ENCODE measurements at places on chromosomes 2 and 18. TPM values are rescaled to one million over a fixed set of nuclear protein-coding genes. Genes with fewer than 3 reads are reported as not detected.

The SLC4A5 gene
- 0.04 TPM for total RNA-seq

DNA sequence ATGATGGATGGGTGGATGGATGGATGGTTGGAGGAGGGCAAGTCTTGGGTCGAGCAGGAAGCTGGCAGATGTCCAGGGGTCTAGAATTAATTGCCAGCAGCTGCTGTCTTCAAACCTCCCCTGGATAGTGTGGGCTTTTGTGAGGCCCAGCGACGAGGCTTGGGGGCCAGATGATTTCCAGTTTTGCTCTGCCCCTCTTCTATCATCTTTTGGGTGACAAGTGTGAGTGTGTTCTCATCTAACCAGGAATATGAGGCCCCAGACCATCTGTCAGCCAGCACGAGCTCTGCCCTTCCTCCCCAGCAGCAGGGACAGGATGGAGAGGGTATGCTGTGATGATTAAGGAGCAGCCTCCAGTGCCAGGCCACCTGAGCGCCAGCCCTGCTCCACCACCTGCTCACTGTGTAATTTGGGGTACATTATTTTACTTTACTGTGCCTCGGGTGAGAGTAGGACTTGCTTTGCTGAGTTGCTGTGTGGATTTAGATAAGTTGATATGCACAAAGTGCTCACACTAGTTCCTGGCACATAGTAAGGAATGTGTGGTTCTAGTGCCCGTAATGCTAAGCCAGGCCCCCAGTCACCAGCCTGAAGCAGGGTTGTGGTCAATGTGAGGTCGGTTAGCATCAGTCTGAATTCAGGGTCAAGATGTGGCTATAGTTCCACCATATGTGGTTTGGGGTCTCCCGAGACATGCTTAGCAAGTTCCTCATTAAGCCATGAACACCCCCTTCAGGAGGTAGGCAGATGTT, 251.1 kb downstream of the CYP26B1 start:
- no peak for DNase-seq

The MFF gene
- total RNA-seq = 58.7 TPM

GRCh38 chr18:5626130-5626880, 82.5 kb upstream of the EPB41L3 start:
- no peak for DNase-seq

DNA sequence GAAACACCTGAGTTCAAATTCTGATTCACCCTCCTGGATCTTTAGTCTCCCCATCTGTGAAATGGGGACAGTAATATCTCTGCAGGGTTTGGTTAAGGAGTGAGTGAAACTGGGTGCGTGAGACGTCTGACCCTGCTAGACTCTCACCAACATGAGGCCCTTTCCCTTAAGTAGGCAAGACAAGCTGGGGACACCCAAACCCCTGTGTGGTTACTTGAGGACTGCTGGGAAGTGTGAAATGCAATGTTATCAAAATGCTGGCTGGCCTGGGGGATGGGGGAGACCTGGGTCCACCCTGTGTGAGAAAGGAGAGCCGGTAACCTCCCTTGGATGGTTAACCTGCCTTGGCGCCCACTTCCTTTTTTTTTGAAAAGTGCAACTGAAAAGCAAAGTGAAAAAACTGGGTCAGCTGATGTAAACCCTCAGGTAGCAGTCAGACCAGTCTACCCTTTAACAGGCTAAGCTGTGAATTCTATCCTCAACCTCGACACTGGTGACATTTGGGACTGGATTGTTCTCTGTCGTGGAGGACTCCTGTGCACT, 82.3 kb downstream of the INPP5D start:
- no peak for DNase-seq

GRCh38 chr18:4603955-4604354, 148.8 kb upstream of the DLGAP1 start:
- no peak for DNase-seq

DNA sequence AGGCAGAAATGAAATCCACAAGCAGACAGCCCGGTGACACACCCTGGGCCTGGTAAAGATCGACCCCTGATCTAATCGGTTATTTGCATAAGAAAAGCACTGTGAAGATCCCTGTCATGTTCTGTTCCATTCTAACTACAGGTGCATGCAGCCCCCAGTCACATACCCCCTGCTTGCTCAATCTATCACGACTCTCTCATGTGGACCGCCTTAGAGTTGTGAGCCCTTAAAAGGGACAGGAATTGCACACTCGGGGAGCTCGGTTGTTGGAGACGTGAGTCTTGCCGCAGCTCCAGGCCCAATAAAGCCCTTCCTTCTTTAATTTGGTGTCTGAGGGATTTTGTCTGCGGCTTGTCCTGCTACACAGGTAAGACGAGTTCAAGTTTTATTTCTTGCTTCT, 13.4 kb upstream of the IL1B start:
- DNase-seq = no peak

GRCh38 chr2:105744909-105745853, at the start of gene NCK2:
NCK2 (plus strand) TSS chr2:105744912; CDS start chr2:105855064, 110,152 bp downstream.
- no peak for DNase-seq

DNA sequence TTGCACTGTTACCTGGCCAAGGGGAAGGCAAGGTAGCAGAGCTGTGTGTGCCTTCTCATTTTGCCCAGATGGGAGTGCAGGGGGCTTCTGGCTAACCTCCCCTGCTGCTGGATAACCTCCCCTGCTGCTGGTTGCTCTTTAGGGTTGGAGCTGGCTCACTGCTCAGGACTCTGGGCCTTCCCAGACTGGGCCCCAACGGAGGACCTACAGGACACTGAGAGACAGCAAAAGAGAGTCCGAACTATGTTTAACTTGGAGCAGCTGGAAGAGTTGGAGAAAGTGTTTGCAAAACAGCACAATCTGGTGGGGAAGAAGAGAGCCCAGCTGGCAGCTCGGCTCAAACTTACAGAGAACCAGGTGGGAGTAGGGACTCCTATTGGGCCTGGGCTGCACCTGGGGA, 5.8 kb upstream of the SMYD5 start:
- DNase-seq = no peak

The CRYGD gene
- not detected for total RNA-seq

The SPEG gene
- 1.8 TPM for total RNA-seq

GRCh38 chr2:151762694-151763093, 28.4 kb upstream of the NEB start:
- DNase-seq = no peak

DNA sequence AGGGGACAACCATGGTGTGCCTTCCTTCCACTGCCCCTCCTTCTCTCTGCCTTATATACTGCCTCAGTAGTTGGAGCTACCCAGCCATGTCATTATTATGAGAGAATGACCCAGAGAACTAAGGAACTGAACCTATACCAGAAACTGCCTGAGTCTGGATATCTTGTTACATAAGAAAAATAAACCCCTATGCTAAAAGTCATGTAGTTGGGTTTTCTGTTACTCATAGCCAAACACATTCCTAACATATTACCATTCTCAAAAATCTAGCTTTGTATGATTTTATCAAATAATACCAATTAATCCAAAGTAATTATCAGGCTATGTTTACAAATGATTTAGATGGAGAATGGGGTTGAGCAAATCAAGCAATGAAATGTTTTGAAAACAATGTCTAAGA, 15.0 kb upstream of the KLF7 start:
- no peak for DNase-seq

- peak; percentile 13 for DNase-seq
These were observed at the start of gene OTX1 for GRCh38 chr2:63050334-63051041. OTX1 (plus strand) TSS chr2:63050830; CDS start chr2:63052991, 2,161 bp downstream.

GRCh38 chr2:105231232-105231619, 10.3 kb upstream of the GPR45 start:
- DNase-seq = no peak

The TMEM185B gene
- 31.3 TPM for total RNA-seq

DNA sequence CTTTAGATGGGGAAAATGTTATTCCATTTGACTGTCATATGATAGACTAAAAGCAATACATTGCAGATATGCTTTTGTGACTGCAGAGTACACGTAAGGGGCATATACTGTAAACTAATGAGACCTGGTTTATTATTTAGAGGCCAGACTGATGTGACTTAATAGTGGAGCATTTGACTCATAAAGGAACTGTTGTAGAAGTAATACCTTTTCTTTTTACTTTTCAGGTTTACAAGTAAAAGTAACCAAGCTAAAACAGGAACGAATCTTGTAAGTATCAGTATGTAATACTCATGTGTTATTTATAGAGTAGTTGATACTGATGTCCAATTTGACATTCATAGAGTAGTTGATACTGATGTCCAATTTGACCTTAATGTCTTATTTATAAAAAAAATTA, 13.1 kb downstream of the RBBP8 start:
- DNase-seq = no peak

GRCh38 chr2:122218596-122218995, 463.1 kb downstream of the TSN start:
- DNase-seq = no peak

DNA sequence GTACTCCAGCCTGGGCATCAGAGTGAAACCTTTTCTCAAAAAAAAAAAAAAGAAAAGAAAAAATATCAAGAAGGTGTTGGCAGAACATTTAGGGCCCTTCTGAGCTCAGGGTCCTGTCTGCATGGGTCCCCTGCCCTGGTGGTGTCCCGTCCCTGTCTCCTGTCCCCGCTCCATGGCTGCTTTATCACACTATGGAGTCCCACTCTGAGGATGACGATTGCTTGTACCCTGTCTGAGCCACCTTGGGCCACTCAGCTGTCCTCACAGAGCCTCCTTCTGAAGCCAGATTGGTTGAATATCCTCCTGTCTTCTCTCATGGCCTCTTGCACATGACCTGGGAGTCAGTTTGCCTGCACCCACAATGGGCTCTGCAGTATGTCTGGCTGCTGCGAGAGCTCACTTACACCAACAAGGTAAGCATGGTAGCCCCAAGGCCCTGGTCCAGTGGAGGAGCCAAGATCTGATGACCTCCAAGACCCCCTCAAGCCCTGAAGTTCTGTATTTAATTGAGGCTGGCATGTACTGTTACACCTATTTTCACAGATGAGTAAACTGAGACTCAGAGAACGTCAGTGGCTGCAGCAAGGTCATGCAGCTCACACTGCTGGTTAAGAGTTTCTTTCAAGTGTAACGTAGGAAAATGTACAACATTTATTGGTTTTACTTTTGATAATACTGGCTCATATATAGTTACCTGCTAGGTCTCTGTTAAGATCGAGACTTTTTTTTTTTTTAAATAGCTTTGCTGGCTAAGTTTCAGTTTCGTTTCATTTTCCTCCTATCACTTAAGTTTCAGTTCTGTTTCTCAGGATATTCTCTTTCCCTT, 16.9 kb upstream of the ZCCHC2 start:
- DNase-seq = no peak

The FOXI3 gene
- total RNA-seq = not detected

The ANO7 gene
- 0.59 TPM for total RNA-seq

DNA sequence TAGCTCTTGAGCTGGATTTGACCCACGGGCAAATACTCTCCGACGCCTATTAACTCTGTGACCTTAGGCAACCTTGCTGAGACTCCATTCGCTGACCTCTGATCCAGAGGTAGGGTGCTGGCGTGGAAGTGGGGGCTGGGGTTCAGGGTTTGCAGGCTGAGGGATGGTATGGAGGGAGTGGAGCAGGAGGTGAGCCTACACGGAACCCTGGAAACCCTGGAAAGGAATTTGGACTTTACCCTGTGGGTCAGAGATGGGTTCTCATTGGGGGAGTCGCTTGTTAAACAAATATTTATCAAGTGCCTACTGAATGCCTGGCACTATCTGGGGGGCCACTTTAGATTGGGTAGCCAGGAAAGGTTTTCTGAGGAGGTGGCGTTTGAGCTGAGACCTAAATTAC, 58.2 kb upstream of the FZD7 start:
- no peak for DNase-seq

- DNase-seq = no peak
These were observed 44.3 kb upstream of the AGAP1 start for GRCh38 chr2:235449568-235449967.

- DNase-seq = no peak
These were observed 189.1 kb upstream of the SALL3 start for GRCh38 chr18:78790511-78790910.

DNA sequence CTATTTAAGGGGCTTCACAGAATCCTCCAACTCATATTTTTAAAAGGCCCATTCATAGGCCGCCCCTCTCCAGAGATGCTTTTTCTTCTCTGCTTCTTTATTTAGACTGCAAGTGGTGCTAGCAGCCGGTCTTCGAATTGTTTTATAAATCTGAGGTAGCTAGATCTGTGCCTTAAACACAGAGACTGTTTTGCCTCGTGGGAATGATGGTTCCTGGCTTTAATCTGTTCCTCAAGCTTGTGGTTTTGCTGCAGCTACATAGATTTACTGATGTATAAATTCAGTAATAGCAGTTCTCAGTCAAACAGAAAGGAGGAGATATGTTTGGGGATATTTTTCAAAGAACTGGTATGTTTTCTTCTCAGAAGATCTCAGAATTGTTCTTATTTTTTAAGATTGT, 45.3 kb downstream of the TNFRSF11A start:
- no peak for DNase-seq

GRCh38 chr2:2931318-2932075, 446.1 kb downstream of the EIPR1 start:
- no peak for DNase-seq

The SCN3A gene
- under 0.01 TPM for total RNA-seq

- DNase-seq = no peak
These were observed 386.4 kb upstream of the SLC14A2 start for GRCh38 chr18:45228796-45229388.

- DNase-seq = no peak
These were observed 36.8 kb downstream of the KCTD1 start for GRCh38 chr18:26511339-26512071.

GRCh38 chr2:80529466-80530165, 225.1 kb upstream of the LRRTM1 start:
- DNase-seq = no peak

DNA sequence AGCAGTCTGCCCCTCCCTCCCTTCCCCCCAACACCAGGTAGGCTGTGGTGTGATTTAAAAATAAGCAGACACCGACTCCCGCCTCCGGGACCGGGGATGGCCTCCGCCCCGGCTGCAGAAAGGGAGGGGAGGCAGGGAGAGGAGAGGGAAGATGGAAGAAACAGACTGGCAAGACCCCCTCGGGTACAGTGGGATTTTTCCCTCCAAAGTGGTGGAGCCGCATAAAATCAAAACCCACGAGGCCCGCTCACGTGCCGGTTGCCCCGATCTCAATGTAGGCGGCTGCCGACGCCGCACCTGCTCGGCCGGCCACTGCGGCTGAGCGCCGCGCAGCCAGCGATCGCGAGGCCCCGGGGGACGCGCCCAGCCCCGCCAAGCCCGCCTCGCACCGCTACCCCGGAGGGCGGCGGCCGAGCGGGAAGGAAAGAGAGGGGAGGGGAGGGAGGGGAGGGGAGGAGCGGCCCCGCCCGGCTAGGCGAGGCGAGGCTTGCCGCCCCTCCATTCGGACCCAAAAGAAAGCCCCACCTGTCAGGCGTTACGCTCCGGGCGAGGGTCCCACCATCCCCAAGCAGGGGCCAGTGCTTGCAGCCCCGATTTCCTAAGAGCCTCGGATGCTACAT, 811 bp downstream of the ADD2 start:
- no peak for DNase-seq

- DNase-seq = no peak
These were observed 197.3 kb downstream of the PTPRM start for GRCh38 chr18:7764405-7764804.

The SKA1 gene
- total RNA-seq = 23.0 TPM

- peak; percentile 91 for DNase-seq
These were observed 337.2 kb downstream of the NBAS start for GRCh38 chr2:15223887-15224286.
